ENCODE measurements at places on chromosomes 3 and 15.

- no peak for DNase-seq
These were observed 193.2 kb upstream of the TPRG1 start for GRCh38 chr3:188978421-188979171.

GRCh38 chr3:197730200-197730599 lies 6.5 kb downstream of the RUBCN start:
- DNase-seq = no peak

GRCh38 chr3:19364148-19364547 lies 215.8 kb downstream of the KCNH8 start:
- no peak for DNase-seq

DNA sequence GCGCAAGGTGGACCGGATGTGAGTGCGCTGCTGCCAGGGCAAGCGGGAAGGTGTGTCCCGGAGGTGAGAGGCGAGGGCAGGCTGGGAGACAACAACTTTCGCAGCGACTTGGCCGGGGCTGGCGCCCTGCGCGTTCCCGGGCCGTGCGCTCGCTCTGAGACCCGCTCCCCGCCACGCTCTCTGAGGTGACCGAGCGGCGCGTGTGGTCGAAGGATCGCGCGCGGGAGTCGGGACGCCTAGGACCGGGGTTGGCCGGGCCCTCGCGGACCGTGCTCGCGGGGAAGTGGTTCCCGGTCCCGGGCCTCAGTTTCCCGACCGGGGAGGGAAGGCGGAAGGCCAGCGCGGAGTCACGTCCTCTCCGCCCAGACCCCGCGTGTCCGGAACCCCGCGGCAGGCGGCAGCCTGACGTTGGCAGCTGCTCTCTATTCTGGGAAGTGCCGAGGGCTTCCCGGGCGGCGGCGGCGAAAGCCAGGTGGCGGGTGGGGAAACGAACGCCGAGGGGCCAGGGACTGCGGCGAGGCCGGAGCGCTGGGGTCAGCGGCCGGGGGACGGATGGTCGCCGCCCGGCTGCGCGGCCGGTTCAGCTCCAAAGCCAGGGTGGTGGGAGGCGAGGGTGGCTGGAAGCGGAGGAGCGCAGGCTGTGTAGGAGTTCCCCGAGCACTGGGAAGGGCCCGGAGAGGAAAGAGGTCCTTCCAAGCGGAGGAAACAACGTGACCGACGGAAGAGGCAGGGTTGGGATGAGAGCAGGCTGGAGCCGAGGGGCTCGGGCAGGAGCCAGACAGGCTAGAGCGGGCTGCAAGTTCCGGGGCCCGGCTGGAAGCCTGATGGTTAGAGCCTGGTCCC lies 1.0 kb upstream of the IGF2BP2 start:
- DNase-seq = no peak

- DNase-seq = no peak
These were observed 7.0 kb downstream of the SCAPER start for GRCh38 chr15:76898102-76898501.

GRCh38 chr3:188421836-188422540 lies 268.0 kb downstream of the LPP start:
- no peak for DNase-seq

DNA sequence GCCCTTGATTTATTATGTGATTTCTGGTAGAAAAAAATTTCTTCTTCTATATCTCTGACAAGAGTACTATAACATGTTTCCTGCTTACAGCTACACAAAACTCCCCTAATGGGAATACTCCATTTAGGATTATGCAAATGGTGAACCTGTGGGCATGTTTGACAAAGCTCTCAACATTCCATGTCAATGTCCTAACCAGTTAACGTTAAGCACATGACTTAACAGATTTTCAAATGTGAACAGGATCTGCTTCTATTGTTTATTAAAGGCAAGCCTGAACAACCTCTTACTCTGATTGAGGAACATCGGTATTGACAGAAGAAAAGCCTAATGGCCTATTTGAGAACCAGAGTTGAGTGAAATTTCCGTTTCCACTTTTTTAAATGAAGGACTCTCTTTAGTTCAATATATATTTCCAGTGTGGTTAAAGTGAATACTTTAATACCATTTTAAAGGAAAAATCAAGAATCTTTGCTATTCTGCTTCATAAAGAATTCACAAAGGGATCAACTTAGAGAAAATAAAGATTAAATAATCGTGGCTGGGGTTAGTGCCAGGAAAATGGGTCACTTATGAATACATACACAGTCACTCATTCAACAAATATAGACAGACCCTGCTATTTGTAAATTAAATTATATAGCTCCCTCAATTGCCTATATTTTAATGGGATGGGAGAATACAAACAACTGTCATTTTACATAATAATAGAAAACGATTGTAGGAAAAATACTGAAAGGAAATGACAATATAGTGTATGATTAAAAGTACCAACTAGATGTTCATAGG lies 300.3 kb upstream of the CBLB start:
- no peak for DNase-seq
